H7 (cell line): ENCODE measurements at places on chromosomes 5 and 9.

DNA sequence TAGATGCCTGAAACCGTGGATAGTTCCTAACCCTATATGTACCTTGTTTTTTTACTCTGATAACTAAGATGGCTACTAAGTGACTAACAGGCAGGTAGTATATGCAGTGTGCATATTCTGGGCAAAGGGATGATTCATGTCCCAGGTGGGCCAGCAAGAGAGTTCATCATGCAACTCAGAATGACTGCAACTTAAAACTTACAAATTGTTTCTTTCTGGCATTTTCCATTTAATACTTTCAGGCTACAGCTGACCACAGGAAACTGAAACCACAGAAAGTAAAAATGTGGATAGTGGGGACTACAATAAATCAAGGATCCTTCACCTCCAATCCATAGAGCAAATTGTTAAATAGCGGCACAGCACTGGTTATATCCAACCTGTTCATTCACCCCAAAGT, 30.7 kb upstream of the VCAN start:
- DNase-seq = no peak

DNA sequence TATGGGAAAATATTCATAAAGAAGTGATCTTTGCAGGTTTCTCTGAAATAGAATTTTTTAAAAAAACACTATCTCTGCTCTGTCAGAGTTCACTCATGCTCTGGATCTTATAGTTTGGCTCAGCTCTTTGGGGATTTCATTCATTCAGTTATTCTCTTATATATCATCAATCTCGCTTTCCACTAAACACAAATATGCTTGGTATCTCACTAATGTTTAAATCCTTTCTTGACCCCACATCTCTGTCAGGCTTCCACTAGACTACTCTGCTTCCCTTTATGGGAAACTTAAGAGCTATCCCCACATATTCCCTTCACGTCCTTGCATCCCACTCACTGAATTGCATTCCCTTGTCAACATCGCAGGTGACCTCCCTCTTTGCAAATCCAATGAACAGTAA, 396.1 kb downstream of the ENC1 start:
- DNase-seq = no peak

- DNase-seq = peak; percentile 60
Observed at GRCh38 chr9:16039988-16040761, 487.3 kb downstream of the CCDC171 start.

DNA sequence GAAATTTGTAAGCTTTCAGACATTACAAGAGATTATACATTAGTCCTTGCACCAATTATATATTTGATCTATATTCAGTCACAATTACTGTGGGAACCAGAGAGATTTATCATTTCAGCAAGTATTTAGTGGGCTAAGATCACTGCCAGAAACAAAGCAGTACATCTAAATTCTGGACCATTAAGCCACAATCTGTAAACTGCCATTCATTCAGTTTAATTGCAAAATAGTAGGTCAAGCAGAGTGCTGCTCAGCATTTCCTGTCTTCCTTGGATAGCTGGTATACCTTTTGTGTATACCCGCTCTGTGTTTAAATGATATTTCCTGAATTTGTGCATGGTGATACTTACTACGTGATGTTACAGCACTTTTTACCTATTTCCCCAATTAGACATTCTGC, 42.6 kb downstream of the CDH10 start:
- no peak for DNase-seq
